ENCODE measurements at places on chromosomes 7 and 10.

GRCh38 chr7:50362712-50363282 lies 58.3 kb downstream of the IKZF1 start:
- peak overlapping the region; percentile 72 for H3K27ac ChIP-seq
- no peak overlapping the region for H3K4me3 ChIP-seq
- H3K36me3 ChIP-seq = peaks cover 78% of the 10 kb centered on the region
- peaks cover 23% of the 10 kb centered on the region for H3K4me1 ChIP-seq

- no peaks in the 10 kb centered on the region for H3K4me1 ChIP-seq
- H3K27ac ChIP-seq = no peak overlapping the region
- H3K4me3 ChIP-seq = no peak overlapping the region
- H3K27me3 ChIP-seq = no peaks in the 10 kb centered on the region
Observed at GRCh38 chr10:122673731-122674130, 25.9 kb downstream of the C10orf120 start.

- no peaks in the 10 kb centered on the region for H3K27me3 ChIP-seq
- no peak for DNase-seq
- no peaks in the 10 kb centered on the region for H3K4me1 ChIP-seq
- H3K36me3 ChIP-seq = no peaks in the 10 kb centered on the region
- no peak overlapping the region for H3K4me3 ChIP-seq
Observed at GRCh38 chr7:69840248-69840647, 242.0 kb downstream of the AUTS2 start.

- H3K27ac ChIP-seq = no peak overlapping the region
- no peak for DNase-seq
- H3K27me3 ChIP-seq = no peaks in the 10 kb centered on the region
- no peaks in the 10 kb centered on the region for H3K36me3 ChIP-seq
- no peaks in the 10 kb centered on the region for H3K4me1 ChIP-seq
Observed at GRCh38 chr7:42135728-42136127, 101.3 kb downstream of the GLI3 start.

GRCh38 chr10:101000127-101000914 lies 713 bp downstream of the LZTS2 start:
- H3K27me3 ChIP-seq = no peaks in the 10 kb centered on the region
- H3K4me1 ChIP-seq = peaks cover 35% of the 10 kb centered on the region
- DNase-seq = no peak
- no peaks in the 10 kb centered on the region for H3K36me3 ChIP-seq

DNA sequence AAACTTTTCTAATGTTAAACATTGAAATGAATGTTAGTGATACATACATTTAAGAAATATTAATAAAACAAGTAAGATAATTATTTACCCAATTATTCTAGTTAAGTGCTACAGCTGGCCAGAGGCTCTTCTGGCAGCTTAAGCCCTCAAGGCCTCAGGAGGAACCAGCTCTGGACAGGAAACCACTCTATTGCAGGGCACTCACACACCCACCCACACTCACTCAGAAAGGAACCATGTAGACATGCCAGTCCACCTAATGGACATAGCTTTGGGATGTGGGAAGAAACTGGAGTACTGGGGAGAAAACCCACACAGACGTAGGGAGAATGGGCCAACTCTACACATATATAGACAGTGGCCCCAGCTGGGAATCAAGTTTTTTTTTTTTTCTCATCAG lies 28.2 kb downstream of the UMAD1 start:
- no peak overlapping the region for H3K4me3 ChIP-seq
- no peaks in the 10 kb centered on the region for H3K36me3 ChIP-seq
- no peak overlapping the region for H3K27ac ChIP-seq
- H3K27me3 ChIP-seq = no peaks in the 10 kb centered on the region
